AG04450 (cell line): ENCODE measurements at places on chromosomes 11 and 22.

GRCh38 chr11:92633820-92634219 is 335.6 kb upstream of the MTNR1B start:
- DNase-seq, result no peak

DNA sequence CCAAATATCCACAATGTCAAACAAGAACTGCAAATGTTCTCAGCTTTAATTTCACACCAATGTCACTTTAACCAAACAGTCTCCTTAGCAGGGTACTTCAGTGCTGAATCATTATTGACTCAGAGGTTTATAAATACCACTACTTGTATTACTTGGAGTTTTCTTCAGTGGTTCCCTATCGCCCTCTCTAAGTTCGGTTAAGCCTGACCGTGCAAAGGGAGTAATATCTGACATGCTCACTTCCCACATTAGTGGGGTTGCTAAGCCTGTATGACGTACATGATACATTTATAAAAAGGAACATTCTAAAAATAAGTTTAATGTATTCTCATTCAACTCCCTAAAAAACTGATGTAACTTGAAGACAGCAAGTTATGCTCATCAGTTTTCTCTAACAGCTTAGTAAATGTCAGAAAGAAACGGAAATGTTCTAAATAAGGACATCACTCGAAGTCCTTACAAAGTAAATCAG is 93.1 kb upstream of the ZC3H12C start:
- DNase-seq, result peak; percentile 85

GRCh38 chr22:39238101-39238466 is 6.7 kb downstream of the PDGFB start:
- no peak for DNase-seq

DNA sequence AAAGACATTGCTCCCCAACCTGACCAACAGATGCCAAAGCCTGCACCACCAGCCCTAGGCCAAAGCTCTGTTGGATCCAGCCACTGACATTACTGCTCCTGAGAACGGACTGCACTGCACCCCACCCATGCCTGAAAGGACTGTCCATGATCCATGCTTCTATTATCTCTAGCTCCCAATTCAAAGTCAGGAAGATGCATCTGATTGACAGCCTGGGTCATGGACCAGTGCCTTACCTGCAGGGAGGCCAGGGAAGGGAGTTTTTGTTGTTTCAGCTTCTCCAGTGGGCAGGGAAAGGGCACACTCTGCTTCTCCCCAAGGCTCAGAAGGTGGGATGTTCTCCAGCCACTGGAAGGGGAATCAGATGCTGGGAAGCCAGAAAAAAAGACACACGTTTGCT is 4.8 kb upstream of the PRDM11 start:
- no peak for DNase-seq

DNA sequence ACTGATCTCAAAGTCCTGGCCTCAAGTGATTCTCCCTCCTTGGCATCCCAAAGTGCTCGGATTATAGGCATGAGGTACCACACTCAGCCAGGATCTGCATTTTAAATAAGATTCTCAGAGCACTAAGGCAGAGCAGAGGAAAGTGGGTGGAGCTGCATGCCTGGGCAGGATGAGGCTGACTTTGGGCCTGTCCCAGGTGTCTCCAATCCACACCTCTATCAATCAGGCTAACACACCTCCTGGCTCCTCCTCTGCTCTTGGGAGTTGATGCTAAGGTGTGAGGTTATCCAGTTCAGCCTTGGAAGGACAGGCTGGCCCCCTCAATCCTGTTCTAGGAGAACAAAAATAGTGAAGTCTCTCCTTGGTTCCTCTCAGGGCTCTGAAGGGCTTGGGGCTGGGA is 30.2 kb upstream of the P2RY2 start:
- DNase-seq, result no peak

- DNase-seq, result no peak
These were observed 13.1 kb downstream of the MRGPRG start for GRCh38 chr11:3205261-3206155.

DNA sequence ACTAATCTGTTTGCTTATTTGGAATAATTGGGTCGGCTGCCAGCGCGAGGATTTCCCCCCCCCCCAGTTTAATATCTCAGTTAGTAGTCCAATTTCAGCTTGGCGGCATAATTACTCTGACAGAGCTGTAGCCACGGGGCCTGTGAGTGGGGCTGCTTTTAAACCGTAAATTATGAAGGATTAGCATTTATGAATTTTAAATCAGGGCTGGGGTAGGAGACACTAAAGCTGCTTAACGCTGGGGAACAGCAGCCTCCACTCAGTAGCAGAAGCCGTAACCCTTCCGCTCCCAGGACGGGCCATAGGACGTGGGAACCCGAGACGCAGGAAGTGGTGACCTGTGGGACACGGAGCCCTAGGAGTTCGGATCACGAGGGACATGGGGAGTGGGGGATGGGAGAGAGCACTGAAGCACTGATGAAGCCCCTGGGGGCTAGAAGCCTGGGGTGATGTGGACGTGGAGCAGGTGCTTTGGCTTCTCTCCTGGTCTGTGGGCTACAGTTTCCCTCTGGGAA is 66.2 kb upstream of the LMO1 start:
- no peak for DNase-seq

DNA sequence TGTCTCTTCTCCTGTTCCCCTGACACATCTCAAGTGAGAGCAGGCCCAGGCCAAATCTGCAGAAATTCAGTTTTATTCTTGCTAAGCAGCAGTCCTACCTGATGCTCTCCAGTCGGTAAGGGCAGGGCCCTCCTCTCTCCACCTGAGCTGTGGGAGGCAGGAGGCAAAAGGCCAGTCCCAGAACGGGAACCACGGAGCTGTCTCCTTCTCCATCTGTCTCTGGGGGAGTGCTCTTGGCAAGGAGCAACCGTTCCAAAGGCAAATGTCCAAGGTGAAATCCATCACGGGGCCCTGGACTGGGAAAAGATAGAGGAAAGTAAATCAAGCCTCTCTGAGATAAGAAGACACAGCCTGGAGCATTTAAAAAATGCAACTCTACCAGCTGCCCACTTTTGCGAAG is 65.2 kb upstream of the CDON start:
- no peak for DNase-seq

GRCh38 chr22:30080805-30081204 is 541 bp downstream of the HORMAD2 start:
- DNase-seq, result no peak

GRCh38 chr11:93936460-93936859 is 84.7 kb upstream of the HEPHL1 start:
- DNase-seq, result no peak

GRCh38 chr11:68418648-68419047 is 41.9 kb upstream of the PPP6R3 start:
- no peak for DNase-seq

DNA sequence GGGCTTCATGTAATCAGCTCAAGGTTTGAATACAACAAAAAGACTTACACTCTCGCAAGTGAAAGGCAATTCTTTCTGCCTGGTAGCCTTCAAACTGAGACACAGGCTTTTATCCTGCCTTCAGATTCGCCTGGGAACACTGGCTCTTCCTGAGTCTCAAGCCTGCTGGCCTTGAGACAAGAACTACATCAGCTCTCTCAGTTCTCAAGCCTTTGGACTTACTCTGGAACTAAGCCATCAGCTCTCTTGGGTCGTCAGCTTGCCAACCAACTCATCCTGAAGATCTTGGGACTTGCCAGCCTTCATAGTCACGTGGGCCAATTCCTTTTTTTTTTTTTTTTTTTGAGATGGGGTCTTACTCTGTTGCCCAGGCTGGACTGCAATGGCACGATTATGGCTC is 35.7 kb upstream of the LRRC10B start:
- no peak for DNase-seq

DNA sequence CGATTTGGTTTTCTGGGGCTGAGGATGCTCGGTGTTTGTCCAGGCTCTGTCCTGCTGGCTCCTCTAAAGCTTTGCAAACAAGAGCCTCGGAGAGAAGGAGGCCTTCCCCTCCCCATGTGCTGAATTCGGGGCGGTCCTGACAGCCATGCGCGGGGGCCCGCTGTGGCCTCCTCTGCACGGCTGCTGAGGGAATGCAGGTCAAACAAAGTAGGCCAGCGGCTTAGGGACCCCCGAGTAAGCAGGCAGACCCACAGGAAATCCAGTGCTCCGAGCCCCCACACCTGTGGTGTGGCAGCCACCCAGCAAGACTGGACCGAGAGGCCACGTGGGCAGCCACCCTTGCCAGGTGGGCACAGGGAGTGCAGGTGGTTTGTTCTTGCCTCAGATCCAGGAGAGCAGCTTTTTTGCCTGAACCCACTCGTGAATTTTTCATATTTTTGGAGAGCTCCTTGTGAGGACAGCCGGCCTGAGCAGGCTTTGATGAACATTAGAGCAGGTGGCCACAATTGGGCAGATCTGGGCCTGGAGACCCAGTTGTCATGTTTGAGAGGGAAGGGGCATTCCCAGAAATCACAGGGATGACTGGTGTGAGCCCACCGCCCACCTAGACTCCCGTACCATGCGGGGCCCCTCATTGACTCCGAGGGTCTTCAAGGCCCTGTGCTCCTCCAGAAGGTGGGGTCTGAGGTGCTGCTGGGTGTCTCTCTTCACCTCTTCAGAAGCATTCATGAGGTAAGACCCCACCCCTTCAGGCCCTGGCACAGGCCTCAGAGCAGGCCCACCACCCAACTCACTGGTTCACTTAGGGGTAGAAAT is 43.0 kb upstream of the KCNQ1OT1 start:
- no peak for DNase-seq

DNA sequence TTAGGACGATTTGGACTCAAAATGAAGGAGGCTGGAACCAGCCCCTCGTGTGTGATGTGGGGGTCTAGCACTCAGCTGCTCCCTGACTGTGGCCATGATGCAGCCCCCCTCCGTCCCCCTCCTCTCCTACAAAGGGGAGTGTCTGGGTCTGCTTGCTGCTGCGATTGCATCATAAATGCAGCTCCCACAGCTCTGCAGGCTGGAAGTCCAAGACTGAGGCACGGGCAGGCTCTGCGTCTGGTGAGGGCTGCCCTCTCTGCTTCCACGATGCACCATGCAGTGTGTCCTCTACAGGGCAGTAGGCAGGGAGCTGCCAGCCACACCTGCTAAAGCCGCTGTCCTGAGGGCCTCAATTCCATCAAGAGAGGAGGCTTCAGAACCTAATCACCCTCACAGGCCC is 432.1 kb downstream of the BRD1 start:
- DNase-seq, result no peak

- DNase-seq, result no peak
These were observed 113.1 kb upstream of the BLID start for GRCh38 chr11:122229078-122229477.

- DNase-seq, result no peak
These were observed 711 bp downstream of the FDX1 start for GRCh38 chr11:110430267-110431050.

- no peak for DNase-seq
These were observed 793.6 kb downstream of the DLG2 start for GRCh38 chr11:84833488-84834088.

- no peak for DNase-seq
These were observed 3.9 kb upstream of the TAGLN start for GRCh38 chr11:117195258-117195657.

DNA sequence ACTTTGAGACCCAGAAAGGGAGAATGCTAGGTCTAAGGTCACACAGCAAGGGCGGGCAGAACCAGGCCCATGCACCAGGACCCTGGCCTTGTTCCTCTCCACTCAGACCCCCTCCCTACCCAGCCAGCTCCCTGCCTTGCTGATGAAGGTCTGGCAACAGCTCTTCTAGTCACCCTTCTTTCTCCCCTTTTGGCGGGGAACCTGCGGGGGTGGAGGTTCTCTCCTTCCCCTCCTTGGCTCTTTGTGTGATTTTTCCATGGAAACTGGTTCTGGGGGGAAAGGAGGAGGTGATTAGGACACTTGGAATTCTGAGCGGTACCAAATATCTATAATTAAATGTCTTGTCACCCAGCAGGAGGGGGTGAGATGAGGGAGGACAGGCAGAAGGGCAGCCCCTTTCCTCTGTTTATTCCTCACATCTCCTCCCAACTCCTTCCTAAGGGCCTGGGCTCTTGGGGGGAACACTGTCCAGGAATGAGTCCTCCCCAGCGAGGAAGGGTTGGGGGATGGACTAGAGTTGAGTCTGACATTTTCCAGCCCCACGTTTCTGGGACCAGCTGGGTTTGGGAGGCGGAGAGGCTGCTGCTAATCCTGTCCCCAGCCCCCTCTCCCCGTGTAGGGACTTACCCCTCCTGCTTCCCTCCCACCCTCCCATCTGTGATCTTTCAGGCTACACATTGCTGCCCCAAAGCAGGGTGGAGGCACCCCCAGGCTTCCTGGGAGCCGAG is 7.4 kb downstream of the ARHGEF17 start:
- no peak for DNase-seq

DNA sequence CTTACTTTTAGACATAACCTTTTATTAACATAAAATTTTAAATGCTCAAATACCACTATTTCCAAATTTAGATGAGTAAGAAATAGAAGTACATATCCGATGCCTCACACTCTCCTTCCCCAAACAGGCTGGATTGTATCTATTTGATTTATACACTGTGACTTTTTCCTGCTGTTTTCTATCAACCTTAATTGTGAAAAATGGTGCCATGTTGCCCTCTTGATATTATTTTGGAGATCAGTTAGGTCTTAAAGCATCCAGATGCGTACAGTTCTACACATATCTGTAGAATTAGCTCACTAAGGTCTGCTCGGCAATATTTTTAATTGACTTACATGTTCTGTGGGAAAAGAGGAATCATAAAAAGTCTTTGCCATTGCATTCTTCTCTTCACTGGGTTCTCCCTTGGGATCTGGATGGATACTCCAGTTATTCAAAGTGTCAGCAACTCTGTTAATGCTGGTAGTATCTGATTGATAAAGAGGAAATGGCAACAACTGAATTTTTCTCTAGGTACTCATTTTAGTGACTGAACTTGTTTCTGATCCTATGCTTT is 27.2 kb downstream of the EIF3M start:
- no peak for DNase-seq

GRCh38 chr22:21000987-21001600 is 824 bp downstream of the THAP7 start:
- no peak for DNase-seq

DNA sequence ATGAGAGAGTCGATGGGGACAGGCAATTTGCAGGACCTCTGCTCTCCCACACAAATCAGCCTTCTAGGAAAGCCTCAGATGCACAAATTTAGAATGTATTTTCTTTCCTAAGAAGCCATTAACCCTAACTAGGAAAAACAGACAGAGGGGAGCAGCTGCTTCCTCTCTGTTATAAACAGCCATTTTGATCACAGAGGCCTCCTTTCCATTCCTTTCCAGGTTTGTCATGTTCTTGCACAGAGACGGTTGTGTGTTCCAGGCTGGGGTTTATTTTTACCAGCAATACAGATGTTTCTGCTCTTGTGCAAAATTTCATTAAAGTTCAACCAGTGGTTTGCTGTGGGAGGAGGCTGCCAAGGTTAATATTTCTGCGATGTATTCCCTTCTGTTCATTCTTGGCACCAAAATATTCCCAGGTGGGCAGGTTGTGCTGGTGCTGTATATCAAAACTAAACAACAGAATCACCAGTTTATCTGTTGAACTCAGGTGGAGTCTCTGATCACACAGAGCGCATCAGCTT is 90.2 kb downstream of the NAV2 start:
- DNase-seq, result no peak

- no peak for DNase-seq
These were observed 132.5 kb downstream of the HIPK3 start for GRCh38 chr11:33389635-33390034.

GRCh38 chr11:74102321-74102720 is 68.5 kb downstream of the C2CD3 start:
- DNase-seq, result no peak

- DNase-seq, result no peak
These were observed 11.4 kb upstream of the BRD1 start for GRCh38 chr22:49838771-49839717.

- no peak for DNase-seq
These were observed 3.7 kb downstream of the ILK start for GRCh38 chr11:6607190-6607795.
